ENCODE measurements at places on chromosomes 1 and 21.

DNA sequence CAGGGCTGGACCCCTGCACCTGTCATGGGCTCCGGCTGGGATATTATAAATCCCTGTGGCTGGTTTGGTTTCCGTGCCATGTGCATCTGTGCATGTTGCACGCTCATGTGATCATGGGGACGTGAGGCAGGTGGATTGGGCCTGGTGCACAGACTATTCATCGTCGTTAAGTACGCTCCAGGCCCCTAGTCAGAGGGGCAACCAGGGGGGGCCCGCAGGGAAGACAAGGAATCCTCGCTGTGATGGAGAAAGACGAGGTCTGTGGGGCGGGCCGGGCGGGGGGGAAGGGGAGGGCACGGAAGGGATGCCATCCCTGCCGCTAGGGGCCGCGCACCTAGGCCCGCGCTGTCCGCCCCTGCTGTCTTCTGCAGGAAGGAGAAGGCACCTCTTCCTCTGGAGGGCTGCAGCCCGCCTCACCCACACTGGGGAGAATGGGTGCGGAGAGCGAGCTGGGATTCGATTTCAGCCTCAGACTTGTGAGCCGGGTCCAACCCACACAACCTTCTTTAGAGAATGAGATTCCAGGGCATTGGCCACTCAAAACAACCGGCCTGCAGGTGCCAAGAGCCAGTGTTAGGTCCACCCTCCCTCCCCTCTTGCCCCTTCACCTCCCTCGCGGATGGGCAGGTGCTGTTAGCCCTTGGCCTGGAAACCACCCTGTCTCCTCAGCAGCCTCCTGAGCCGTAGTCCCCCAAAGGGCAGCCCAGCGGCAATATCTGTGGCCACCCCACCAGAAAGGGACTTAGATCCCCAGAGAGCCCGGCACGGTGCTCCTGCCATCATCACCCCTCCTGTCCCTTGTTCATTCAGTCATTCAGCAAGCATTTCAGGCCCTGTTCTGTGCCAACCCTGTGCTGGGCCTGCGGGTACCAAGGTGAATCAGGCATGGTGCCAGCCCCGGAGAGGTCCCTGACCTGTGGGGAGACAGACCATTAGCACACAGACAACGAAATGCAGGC lies 950 bp upstream of the LRP8 start:
- DNase-seq, result no peak

DNA sequence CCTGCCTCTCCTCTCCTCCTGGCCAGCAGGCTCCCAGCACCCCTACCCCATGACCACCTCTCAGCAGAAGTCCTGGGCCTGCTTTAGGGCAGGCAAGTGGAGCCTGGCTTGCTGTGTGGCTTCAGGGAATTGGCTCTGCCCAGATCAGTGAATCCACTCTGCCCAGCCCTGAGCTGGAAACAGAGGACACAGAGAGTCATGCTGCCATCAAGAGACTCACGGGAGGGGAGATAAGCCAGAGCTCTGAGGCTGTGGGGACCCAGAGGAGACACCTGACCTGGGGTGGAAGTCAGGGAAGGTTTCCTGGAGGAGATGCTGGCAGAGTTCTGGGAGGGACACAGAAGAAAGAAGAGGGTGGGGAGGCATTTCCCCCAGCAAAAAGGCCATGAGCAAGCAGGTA lies 54.2 kb downstream of the GLIS1 start:
- DNase-seq, result no peak

GRCh38 chr1:16334655-16335340 lies 17.5 kb downstream of the FBXO42 start:
- no peak for DNase-seq

GRCh38 chr1:85200463-85201339 lies at the start of gene SYDE2:
Gene SYDE2 (minus strand): TSS chr1:85201016. CDS start chr1:85200996, 20 bp downstream.
- DNase-seq, result peak; percentile 74

- DNase-seq, result no peak
Observed at GRCh38 chr1:47871799-47872353, 125.3 kb downstream of the TRABD2B start.

GRCh38 chr1:40808909-40809308 lies 25.3 kb downstream of the KCNQ4 start:
- no peak for DNase-seq

DNA sequence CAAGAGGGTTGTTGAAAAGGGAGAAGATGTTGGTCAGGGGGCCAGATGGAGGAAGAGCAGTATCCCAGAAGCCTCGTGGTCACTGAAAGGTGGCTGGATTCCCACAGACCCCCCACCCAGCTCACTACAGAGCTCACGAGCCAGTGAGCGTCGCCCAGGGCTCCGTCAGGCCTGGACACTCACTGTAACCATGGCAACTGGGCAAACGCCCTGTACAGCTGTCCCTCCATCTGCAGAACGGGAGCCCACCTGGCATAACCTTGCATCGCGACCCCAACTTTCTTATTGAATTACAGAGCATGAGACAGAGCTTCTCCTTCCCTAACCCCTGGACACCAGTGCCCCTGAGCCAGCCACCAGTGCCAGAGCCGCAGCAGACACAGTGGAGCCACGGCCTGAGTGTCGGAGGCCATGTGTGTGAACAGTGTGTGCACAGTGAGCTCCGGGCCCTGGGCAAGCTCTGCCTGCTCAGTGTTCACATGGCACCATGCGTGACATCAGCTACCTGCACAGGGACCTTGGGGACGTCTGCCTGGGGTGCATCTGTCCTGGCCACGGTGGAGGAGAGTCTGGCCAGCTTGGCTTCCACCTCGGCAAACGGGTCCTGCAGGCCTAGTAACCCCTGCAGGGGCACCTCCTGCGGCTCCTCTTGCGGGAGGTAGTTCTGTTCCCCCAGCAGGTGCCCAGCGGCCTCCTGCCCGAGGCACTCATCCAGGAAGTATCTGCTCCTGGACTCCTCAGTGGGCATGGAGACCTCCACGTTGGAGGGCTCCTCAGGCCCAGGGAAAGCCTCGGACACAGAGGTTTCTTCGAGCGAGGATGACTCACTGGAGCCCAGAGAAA lies 25.9 kb upstream of the DDOST start:
- DNase-seq, result no peak

DNA sequence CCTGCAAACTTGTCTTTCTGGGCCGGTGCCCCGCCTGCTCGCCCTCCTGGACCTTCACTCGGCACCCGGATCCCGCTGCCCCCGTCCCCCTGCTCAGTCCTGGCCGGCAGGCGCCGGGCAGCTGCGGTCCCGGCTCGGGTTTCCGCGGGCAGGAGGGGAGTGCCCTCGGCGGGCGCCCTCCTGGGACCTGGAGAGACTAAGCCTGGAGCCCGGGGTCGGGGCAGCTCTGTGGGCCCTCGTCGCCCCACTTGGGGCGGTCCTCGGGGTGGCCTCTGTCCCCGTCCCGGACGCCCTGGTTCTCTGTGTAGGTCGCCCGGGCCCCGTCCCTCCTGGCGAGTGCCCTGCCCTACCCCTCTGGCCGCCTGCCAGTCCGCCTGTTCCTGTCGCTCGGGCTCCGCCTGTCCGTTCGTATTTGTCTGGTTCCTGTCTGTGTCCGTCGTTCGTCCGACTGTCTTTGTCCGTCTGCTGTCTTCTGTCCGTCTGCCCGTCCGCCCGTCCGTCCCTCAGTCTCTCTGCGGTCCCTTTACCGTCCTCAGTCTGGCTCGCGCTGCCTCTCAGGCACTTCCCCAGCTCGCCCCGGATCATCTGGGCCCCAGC lies 490 bp downstream of the SERINC2 start:
- peak; percentile 29 for DNase-seq

DNA sequence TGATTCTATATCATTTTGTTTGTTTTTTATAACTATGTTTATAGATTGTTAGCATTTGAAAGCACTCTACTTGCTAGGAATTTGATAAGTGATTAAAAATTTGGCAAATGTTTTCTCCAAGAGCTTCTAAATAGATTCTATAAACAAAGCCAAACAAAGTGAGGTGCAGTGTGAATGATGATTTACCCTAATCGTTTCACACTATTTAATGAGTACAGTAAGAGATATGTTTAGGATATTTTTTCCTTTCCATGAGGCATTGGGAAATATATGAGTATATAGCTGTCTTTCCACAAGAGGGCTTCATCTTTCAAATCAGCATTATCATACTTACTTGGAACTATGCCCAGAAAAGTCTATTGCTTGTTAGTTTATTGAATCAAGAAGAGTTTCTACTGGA lies 277.0 kb upstream of the BRINP3 start:
- DNase-seq, result no peak

DNA sequence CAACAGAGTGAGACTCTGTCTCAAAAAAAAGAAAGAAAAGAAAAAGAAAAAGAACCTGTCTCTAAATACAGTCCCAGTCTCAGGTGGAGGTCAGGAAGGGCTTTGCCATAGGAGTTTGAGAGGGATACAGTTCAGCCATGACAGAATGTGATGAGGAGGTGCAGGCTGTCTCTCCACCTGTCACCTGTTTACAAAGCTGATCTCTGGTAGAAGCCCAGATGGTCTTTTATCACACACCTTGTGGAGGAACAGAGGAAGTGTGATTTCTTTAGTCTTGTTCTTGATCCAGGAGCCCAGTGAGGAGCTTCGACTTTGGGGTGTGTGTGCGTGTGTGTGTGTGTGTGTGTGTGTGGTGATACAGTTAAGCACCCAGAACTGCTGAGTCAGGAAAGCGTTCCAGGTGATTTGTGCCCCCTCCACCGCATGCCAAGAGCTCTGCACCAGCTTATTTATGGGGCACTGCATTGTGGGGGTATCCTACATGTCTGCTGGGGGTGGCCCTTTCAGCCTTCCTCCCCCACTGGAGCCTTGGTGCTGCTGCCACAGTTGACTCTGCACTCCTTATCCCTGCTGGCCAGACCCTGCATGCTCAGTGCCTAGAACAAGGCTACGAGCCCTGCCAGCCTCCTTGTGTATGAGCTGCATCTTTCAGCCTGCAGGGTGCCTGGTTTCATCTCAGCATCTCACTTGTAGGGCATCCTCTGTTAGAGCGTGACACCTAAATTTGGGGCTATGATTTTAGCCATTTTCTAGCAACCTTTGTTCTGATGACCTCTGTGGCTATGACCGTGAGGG lies 19.3 kb downstream of the DOP1B start:
- DNase-seq, result peak; percentile 33

DNA sequence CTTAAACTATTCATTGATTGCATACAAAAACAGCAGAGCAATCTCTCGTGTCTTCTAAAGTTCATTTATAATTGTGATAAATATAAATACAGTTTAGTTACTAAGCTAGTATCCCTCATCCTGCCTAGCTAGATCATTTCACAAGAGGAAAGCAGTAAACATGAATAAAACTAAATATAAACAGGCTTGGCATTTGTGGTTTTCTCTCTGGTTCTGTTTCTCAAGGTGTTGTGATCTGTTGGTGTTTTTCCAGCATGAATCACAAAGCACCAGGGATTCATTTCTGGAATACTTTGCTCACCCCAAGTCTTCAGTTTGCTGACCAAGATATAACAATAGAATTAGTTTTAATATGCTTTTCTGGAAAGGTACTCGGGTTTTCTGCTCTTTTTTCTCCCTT lies 32.7 kb upstream of the GLIS1 start:
- DNase-seq, result no peak

DNA sequence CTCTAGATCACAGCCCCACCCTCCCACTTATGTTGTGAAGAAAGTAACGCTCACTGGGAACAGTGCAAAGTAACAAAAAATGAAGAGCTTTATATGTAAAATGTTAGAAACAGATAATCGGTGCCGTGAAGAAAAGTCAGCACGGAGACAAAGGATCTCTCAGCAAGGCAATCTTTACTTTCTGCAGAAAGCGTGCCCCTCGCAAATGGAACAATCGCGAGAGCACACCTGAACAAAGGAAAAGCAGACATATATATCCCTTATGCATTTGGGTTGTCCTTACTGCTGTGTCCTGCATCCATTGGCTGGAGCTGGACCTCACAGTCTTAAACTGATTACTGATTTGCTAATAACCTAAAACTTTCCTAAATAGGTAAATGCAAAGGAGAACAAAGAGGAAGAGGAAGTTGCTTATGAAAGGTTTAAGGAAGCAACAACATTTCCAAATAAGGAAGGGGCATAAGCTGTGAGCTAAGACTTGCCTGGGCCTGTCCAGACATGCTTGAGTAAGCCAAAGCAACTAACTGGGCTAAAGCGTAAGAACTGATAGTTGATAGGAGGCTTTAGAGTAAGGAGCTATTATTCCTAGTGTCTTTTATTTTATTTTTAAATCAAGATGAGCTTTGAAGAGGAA lies 89.7 kb downstream of the GTF2B start:
- DNase-seq, result no peak

DNA sequence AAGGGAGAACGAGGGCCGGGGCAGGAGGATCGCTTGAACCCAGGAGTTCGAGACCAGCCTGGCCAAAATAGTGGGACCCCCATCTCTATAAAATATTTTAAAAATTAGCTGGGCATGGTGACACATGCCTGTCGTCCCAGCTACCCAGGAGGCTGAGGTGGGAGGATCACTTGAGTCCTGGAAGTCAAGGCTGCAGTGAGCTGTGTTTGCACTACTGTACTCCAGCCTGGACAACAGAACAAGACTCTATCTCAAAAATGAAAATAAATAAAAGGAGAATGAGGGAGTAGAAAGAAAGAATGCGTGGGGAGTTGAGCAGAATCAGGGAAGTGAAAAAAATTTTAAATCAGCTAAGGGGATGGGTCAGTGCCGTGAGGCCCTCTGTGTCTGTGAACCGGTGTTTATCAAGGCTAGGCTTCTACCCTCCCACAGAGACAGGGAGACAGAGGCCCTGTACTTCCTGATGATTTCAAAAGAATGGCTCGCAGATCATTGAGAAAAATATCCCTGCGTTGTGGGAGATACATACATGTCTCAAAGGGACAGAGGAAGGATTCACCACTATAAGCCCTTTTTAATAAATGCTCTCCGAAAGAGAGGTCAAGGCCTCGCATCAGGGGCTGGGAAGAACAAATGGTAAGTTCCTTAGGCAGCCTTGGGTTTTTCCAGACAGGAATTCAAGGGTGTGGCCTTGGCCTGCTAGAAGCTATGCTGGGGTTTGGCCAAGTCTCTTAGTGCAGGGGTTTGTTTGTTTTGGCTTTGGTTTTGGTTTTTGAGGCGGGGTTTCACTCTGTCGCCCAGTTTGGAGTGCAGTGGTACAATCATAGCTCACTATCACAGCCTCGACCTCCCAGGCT lies 20.7 kb downstream of the IL10RB start:
- DNase-seq, result no peak

DNA sequence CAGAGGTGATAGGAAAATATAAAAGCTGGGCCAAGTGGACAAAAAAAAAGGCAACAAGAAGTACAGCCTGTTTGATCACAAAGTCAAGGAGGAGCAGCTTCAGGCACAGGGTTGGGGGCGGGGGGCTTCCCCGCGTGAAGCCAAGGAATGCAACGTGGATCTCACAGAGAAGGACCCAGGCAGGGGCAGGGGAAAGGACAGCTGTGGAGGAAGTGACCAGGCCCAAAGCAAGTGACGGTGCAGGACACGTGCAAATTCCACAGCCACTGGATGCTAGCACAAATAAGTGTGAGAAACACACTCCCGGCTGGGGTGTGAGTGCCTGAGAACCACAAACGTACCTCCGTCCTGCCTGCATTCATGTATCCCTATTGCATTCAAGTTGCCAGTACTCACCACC lies 77.7 kb upstream of the DSCAM start:
- DNase-seq, result no peak

GRCh38 chr1:32332290-32333079 lies 3.5 kb downstream of the MARCKSL1 start:
- no peak for DNase-seq

- no peak for DNase-seq
Observed at GRCh38 chr1:116388122-116388521, 15.1 kb downstream of the ATP1A1 start.

GRCh38 chr1:51565009-51565408 lies 45.9 kb upstream of the EPS15 start:
- DNase-seq, result no peak
